ENCODE measurements at places on chromosomes 4 and X. TPM values are rescaled to one million over a fixed set of nuclear protein-coding genes. Genes with fewer than 3 reads are reported as not detected.

DNA sequence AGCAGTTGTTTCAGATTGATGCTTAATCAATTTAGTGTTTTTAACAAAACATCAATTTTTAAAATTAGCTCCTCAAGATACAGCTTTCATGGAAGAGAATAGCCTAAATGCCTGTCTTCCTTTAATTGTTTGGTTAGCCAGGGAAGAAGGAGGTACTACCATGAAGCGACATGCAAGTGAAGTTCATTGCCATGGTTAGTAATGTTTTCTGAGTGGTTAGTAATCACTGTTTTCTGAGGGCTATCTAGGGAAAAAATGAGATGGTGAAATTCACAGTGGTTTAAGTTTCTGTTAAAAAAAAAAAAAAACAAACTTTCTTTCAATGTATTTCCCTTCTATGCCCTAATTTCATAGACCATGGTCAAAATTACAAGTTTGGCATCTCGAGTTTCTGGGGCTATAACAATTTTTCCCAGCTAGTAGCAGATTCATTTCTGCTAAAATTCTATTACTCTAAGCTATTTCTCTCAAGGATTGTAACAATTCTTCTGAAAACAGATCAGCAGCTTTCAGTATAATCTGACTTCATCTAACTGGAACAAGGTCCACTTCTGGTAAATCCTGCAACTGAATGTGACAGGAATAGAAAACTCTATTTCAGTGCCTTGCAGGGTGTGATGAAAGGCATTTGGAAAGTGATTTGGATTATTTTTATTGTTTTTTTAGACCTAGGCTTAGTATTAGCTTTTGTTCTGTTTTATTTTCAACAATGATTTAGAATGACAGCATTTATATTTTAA, 157.0 kb downstream of the PCDH18 start:
- DNase-seq, result no peak

- DNase-seq, result no peak
Observed at GRCh38 chr4:81963015-81963762, 410.6 kb downstream of the HNRNPD start.

GRCh38 chr4:166144607-166145006, 271.6 kb downstream of the TLL1 start:
- no peak for DNase-seq

DNA sequence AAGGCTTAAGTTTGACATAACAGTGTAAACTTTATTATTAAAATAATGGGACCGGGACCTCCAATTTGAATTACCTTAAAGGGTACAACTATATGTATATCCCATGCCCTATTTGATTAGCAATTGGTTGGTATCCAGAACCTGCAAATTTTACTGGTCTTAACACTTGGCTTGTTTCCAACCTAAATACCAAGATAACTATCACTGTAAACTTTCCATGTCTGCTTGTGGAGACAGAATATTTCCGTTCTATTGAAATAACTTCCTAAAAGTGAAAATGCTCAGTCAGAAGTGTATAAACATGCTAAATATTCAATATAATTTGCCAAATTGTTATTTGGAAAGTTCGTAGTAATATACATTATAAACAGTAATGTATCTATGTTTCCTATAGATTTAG, 154.0 kb downstream of the TMEM47 start:
- no peak for DNase-seq

DNA sequence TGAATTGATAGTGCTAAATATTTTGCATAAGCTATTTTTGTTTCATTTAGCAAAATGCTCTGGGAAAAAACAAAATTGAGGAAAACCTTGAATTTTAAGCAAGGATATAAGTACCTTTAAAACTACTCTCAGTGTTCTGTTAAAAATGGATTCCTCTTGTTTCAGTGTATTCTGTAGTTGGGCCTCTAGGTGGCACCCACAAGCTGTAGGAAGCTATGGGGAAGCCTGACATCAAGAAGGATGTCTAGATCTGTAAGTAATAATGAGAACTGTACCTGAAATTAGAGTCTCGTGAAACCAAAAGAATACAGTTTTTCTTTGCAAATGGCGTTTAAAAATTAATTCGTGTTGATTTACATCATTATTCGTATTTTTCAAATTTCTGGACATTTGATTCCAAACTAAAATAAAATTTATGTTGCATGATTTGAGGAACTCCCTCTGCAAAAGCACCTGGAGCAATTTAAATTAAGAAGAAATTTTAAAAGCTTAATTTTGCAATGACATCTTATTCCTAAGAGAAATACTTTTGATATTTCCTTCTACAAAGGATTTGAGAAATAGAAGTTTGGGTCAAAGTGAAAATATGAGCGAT, 51.2 kb downstream of the TMPRSS11E start:
- peak; percentile 81 for DNase-seq

- DNase-seq, result no peak
Observed at GRCh38 chrX:129981752-129982299, 609 bp upstream of the BCORL1 start.

DNA sequence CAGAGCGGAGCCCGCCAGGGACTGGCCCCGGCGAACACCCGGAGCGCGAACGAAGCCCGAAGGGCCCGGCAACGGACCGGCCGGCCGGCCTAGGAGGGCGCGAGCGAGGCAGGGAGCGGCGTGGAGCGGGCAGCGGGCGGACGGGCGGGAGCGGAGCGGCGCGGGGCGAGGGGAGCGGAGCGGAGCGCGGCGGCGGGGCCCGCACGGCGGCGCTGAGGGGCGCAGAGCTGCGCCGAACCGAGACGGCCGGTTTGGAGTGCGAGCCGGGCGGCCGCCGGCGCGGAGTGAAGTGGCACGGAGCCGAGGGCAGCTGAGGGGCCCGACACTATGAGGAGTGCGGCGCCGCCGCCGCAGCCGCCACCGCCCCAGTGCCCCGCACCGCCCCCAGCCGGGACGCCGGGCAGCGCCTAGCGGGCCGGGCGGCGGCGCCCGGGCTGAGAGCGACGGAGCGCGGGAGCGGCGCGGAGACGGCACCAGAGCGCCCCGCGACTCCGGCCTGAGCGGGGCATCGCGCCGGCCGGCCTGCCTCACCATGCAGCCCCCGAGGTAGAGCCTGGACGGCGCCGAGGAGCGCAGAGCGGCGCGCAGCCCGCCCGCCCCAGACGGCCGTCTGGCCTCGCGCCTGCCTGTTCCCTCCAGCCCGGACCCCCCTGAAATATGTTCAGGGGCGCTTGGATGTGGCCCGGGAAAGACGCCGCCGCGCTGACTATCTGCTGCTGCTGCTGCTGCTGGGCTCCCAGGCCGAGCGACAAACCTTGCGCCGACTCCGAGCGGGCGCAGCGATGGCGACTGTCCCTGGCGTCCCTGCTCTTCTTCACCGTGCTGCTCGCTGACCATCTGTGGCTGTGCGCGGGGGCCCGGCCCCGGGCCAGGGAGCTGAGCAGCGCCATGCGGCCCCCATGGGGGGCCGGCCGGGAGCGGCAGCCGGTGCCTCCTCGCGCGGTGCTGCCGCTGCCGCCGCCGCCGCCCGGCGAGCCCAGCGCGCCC, 793 bp downstream of the NALF2 start:
- DNase-seq, result peak; percentile 80

- no peak for DNase-seq
Observed at GRCh38 chr4:1599026-1599481, 85.1 kb downstream of the FAM53A start.

DNA sequence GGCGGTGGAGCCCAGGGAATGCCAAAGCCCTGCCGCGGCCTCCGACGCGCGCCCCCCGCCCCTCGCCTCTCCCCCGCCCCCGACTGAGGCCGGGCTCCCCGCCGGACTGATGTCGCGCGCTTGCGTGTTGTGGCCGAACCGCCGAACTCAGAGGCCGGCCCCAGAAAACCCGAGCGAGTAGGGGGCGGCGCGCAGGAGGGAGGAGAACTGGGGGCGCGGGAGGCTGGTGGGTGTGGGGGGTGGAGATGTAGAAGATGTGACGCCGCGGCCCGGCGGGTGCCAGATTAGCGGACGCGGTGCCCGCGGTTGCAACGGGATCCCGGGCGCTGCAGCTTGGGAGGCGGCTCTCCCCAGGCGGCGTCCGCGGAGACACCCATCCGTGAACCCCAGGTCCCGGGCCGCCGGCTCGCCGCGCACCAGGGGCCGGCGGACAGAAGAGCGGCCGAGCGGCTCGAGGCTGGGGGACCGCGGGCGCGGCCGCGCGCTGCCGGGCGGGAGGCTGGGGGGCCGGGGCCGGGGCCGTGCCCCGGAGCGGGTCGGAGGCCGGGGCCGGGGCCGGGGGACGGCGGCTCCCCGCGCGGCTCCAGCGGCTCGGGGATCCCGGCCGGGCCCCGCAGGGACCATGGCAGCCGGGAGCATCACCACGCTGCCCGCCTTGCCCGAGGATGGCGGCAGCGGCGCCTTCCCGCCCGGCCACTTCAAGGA, at the start of gene FGF2:
FGF2 (plus strand) TSS at position 279 of the 705 bp plus-strand sequence; CDS start at position 623, 344 bp downstream.
- DNase-seq, result peak; percentile 90

The STATH gene
- not detected for total RNA-seq

The PTTG2 gene
- not detected for total RNA-seq

The L1CAM gene
- total RNA-seq, result 16.6 TPM

Data from osteocyte (in vitro differentiated cells).